ENCODE measurements at places on chromosomes 4 and X.

- peaks cover 8% of the 10 kb centered on the region for H3K4me1 ChIP-seq
- no peaks in the 10 kb centered on the region for H3K27me3 ChIP-seq
- DNase-seq = no peak
- H3K27ac ChIP-seq = no peak overlapping the region
- no peak overlapping the region for H3K4me3 ChIP-seq
Measured at GRCh38 chr4:114043116-114043515, 63.7 kb upstream of the ARSJ start.

DNA sequence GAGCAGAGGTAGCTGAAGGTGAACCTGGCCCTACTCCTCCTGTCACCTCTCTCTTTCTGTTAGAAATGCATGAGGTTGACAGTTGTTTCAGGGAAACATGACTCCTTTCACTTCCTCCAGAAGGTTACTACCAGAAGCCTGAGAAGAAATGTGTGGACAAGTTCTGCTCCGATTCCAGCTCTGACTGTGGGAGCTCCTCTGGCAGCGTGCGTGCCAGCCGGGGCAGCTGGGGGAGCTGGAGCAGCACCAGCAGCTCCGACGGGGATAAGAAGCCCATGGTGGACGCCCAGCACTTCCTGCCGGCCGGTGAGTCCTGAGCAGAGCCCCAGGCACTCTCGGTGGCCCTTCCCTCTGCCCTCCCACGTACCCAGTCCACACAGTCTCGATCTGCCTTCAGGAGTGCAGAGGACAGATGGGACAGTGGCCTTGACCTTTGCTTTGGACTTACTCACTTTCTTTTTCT, 61.3 kb upstream of the TLR2 start:
- H3K36me3 ChIP-seq = peaks cover 15% of the 10 kb centered on the region
- peaks cover 11% of the 10 kb centered on the region for H3K4me1 ChIP-seq
- no peaks in the 10 kb centered on the region for H3K27me3 ChIP-seq
- DNase-seq = no peak
- peak overlapping the region; percentile 16 for H3K27ac ChIP-seq

- peaks cover 10% of the 10 kb centered on the region for H3K36me3 ChIP-seq
- no peak overlapping the region for H3K4me3 ChIP-seq
- H3K27ac ChIP-seq = no peak overlapping the region
- no peaks in the 10 kb centered on the region for H3K27me3 ChIP-seq
Measured at GRCh38 chr4:150588316-150588715, 6.4 kb downstream of the MAB21L2 start.

GRCh38 chrX:76109654-76110053, 63.2 kb upstream of the PBDC1 start:
- DNase-seq = no peak
- no peak overlapping the region for H3K4me3 ChIP-seq
- no peak overlapping the region for H3K27ac ChIP-seq

DNA sequence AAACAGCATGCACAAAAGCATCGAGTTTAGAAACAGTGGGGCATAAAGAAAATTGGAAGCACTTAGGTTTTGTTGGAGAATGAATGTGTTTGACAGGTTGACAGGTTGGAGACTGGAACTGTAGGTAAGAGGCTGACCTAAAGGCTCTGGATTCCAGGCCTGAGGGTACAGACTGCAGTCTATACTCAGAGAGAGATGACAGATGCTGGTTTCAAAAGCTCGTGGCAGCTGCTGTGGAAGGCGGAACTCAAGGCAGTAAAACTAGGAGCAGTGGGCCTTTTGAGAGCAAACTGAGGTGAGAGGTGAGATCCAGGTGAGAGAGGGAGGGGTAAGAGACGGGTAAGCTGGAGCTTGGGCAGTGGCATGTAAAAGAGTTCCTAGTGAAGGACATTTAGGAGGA, 415.2 kb downstream of the TRIML1 start:
- no peak overlapping the region for H3K4me3 ChIP-seq
- no peaks in the 10 kb centered on the region for H3K27me3 ChIP-seq
- DNase-seq = no peak
- H3K27ac ChIP-seq = no peak overlapping the region

DNA sequence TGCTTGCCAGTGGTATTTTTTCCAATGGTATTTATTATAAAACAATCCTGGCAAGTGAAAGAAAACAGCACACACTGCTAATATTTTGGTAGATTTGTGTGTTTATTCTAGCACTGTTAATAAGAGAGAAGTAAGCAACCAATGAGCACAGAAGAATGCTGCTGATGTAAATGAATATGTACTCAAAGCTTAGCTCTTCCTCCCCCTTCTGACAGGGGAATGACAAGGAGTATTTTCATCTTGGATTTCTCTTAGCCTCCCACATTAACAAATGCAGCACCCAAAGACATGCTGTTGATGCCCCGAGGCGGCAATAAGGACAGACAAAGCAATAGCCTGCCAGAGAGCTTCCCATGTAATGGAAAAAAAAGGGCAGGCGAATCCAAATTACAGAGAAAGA, 18.6 kb downstream of the ARHGAP6 start:
- no peaks in the 10 kb centered on the region for H3K4me1 ChIP-seq
- H3K36me3 ChIP-seq = no peaks in the 10 kb centered on the region
- peaks cover 20% of the 10 kb centered on the region for H3K27me3 ChIP-seq
- no peak overlapping the region for H3K27ac ChIP-seq
- no peak for DNase-seq

GRCh38 chr4:86315579-86315978, 44.3 kb downstream of the MAPK10 start:
- H3K4me1 ChIP-seq = peaks cover 1% of the 10 kb centered on the region
- no peak for DNase-seq
- no peaks in the 10 kb centered on the region for H3K27me3 ChIP-seq
- H3K36me3 ChIP-seq = no peaks in the 10 kb centered on the region

DNA sequence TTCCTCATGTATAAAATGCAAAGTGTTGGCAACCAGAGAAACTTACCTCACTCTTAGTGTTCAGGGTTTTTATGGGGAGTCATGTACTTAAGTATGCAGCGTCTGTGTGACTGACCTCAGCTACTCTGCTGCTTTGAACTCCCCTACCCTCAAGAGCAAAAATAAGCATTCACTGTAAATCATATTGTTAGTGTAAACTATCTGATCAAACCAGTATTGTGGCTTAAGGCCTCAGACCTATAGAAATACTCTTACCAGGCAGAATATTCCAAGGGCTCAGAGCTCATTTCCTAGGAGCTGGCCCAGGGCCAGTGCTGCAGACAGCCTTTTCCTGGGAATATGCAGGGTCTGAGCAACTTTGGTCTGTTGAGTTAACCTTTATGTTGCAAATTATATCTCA, 453.1 kb downstream of the CCSER1 start:
- H3K4me1 ChIP-seq = no peaks in the 10 kb centered on the region
- DNase-seq = no peak
- no peak overlapping the region for H3K4me3 ChIP-seq
- H3K27ac ChIP-seq = no peak overlapping the region
- H3K36me3 ChIP-seq = no peaks in the 10 kb centered on the region

DNA sequence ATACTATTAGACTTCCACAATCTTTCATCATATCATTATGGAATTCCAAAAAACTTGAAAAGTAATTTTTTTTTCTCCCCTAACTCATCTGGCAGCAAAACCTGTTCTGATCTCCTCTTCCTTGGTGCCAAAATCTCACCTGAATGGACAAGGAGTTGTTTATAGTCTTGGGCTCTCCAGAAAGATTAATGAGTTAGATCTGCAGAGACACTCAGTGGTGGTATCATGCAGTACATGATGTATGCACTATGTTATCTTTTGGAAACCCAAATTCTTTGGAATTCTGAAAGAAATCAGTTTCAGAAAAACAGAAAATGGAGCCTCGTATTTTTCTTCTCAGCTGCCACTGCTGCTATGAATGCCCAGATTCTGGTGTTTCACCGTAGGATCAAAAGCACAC, 11.7 kb downstream of the GPM6B start:
- H3K27me3 ChIP-seq = peaks cover 8% of the 10 kb centered on the region
- no peak overlapping the region for H3K4me3 ChIP-seq
- no peak for DNase-seq
- H3K27ac ChIP-seq = no peak overlapping the region
- no peaks in the 10 kb centered on the region for H3K4me1 ChIP-seq
- no peaks in the 10 kb centered on the region for H3K36me3 ChIP-seq

DNA sequence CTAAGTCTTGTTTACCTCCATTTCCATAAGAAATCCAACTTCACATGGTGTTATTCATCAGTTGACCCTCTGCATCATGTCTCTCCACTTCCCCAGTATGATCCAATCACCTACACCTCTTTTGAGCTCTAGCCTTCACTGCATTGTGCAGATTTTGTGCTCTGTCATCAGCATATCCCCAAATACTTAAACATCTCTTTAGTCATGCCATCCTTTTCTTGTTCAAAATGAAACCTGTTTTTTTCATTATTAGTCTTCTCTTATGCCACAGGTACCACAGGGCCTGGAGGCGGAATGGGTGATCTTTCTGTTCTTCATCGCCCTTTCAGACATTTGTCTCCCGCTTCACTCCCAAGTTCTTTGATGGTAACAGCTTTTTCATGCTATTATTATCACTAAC, 382.7 kb upstream of the GALNTL6 start:
- no peak for DNase-seq
- H3K4me1 ChIP-seq = no peaks in the 10 kb centered on the region
- no peaks in the 10 kb centered on the region for H3K36me3 ChIP-seq
- no peak overlapping the region for H3K4me3 ChIP-seq
- H3K27ac ChIP-seq = no peak overlapping the region
- no peaks in the 10 kb centered on the region for H3K27me3 ChIP-seq

- no peaks in the 10 kb centered on the region for H3K4me1 ChIP-seq
- no peaks in the 10 kb centered on the region for H3K27me3 ChIP-seq
- DNase-seq = no peak
- H3K4me3 ChIP-seq = no peak overlapping the region
Measured at GRCh38 chr4:183580849-183581248, 76.0 kb downstream of the ING2 start.

DNA sequence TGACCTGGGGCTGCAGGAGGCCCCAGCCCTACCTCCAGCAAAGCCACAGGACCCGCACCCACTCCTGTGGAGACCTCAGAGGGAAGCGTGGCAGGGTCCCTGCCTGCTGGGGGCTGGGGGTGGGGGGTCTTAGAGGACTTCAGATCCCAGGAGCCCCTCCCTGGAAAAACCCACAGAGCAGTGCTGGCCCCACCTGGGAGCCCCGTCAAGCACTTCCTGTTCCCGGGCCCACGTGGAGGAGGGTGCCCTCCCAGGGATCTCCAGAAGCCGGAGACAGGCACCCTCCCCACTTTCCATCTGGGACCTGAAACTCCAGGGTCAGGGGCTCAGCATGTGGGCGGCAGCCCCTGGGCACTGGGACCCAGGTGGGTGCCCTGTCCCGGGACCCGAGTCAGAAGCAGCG, 32.0 kb downstream of the TACC3 start:
- no peaks in the 10 kb centered on the region for H3K36me3 ChIP-seq
- no peak overlapping the region for H3K4me3 ChIP-seq
- no peaks in the 10 kb centered on the region for H3K27me3 ChIP-seq
- DNase-seq = no peak

GRCh38 chr4:56050625-56051024, 101.9 kb downstream of the CEP135 start:
- H3K27ac ChIP-seq = no peak overlapping the region
- peak overlapping the region; percentile 88 for H3K4me3 ChIP-seq
- peaks cover 12% of the 10 kb centered on the region for H3K4me1 ChIP-seq
- H3K36me3 ChIP-seq = no peaks in the 10 kb centered on the region

DNA sequence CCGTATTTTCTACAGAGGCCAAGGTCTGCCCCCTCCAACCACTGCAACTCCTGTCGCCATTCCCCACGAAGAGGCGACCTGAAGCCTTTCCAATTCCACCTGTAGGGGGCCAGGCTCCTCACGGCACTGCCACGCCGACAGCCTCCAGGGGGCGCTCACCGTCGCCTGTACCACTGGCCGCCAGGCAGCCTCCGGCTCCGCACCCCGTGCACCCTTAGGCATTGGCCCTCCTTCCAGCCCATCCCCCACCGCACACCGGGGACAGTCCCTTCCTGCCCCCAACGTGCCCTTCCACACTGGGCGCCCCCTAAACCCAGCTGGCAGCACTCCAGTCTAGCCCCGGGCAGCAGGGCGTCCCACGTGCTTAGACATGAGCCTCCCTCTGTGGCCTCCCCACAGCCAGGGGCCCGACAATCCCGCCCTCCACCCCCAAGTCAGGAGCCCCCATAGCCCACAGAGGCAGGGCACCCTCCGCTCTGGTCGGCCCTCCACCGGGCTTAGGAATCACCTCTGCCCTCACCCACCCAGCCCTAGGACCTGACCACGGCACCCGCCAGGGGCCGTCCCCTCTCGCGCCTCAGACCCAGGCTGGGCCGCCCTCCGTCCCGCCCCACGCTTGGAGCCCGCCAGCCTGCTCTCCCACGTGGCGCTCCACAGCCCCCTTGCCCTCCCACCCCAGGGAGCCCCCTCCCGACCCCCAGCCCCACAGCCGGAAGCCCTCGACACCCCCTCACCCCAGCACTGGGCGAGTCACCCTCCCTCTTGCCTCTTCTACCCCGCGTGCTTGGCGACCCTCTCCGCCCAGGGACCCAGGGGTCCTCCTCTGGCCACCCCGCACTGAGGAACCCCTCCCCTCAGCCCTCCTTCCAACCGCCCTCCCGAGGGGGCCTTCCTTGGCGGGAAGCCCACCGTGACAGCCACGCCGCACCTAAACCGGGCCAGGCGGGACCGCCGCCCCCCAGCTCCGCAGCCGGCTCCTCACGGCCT, 711 bp downstream of the PNMA6E start:
- H3K27ac ChIP-seq = peak overlapping the region; percentile 4
- no peaks in the 10 kb centered on the region for H3K36me3 ChIP-seq
- no peaks in the 10 kb centered on the region for H3K27me3 ChIP-seq
- DNase-seq = peak; percentile 57
- H3K4me3 ChIP-seq = no peak overlapping the region

DNA sequence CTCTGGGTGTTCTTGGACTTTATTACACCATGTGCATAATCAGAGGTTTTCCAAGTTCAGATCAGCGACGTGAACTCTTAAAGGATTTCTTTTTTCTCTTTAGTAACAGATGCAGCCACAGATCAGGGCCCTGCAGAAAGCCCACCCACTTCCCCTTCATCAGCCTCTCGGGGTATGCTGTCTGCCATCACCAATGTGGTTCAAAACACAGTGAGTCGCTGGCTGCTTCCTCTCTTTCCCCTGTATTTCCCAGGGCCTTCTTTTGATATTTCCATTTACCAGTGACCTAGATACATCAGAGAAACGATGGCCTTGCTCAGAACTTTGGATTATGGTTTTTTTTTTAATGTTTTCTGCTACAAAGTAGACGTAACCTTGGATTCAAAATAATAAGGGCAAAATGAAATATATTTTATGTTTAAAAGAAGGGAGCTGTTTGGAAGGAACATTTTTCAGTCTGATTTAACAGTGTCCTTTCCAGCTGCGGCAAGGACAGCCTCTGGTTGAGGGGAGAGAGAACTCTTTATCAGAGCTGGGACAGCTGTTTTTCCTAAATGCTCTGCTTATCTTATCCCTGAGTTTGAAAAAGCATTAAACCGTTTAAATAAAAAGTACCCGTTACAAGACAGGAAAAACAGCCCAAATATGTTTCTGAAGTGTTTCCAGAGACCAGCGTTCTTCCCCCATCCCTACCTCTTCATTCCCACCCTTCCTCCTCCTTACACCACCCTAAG, 38.2 kb downstream of the FAM114A1 start:
- peaks cover 5% of the 10 kb centered on the region for H3K27me3 ChIP-seq
- no peaks in the 10 kb centered on the region for H3K36me3 ChIP-seq
- DNase-seq = no peak
- H3K4me3 ChIP-seq = no peak overlapping the region
- peaks cover 2% of the 10 kb centered on the region for H3K4me1 ChIP-seq

- no peak overlapping the region for H3K27ac ChIP-seq
- no peak overlapping the region for H3K4me3 ChIP-seq
- DNase-seq = no peak
Measured at GRCh38 chr4:141391293-141391692, 170.6 kb downstream of the ZNF330 start.

GRCh38 chr4:112085156-112086035, 59.9 kb upstream of the FAM241A start:
- H3K36me3 ChIP-seq = no peaks in the 10 kb centered on the region
- H3K27me3 ChIP-seq = peaks cover 26% of the 10 kb centered on the region
- no peak overlapping the region for H3K4me3 ChIP-seq
- no peak for DNase-seq
